Activated CD4-positive, alpha-beta T cell treated with anti-CD3 and anti-CD28 coated beads, Interleukin-2, amount 50 U/mL, for 48 hours (primary cell): ENCODE measurements at places on chromosomes 16 and 17.

DNA sequence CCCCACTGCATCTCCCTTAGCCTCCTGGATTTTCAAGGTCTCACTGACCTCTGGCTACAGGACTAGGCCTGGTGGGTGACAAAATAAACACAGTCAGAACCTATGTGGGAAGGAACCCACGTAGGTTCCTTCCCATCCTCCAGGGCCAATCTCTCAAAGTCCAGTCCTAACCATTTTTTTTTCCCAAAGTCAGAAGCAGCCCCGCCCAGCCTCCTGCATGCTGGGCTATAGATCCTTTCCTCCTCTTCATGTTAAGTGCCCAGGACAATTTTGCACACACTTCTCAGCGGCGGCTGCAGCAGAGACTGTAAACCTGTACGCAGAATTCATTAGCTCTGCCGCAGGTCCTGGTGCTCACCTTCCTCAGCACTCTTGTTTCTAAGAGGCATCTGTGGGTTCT, 285.8 kb downstream of the NPIPA8 start:
- no peak for DNase-seq

DNA sequence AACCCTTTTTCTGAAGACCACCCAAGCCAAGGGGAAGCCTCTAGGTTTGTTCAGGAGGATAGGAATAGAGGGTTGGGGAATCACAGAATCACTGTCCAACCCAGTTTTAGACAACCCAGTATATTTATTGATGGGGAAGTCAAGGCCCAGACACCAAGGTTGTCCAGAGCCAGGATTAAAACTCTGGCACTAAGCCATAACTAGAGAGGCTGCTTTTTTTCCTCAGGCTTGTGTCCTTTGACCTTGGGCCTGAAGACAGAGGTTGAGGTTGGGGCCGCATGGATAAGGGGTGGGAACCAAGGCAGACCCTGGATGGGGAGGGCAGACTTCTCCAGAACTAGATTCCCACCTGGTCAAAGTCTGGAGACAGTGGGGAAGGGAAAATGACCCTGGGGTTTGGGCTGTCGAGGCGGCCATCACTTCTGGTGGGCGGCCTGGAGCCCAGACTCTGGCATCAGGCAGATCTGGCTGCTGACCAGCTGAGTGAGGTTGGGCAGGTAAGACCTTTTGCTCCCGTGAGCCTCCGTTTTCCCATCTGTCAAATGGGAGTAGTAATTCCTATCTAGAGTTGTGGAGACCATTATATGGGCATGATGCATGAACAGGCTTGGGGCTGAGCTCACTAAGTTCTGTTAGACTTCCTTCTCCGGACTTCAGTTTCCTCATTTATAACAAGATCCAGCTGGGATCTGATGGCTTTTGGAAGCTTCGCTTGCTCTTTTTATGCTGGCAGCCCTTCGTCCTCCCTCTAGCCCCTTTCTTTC, 17.9 kb downstream of the IGFBP4 start:
- no peak for DNase-seq

DNA sequence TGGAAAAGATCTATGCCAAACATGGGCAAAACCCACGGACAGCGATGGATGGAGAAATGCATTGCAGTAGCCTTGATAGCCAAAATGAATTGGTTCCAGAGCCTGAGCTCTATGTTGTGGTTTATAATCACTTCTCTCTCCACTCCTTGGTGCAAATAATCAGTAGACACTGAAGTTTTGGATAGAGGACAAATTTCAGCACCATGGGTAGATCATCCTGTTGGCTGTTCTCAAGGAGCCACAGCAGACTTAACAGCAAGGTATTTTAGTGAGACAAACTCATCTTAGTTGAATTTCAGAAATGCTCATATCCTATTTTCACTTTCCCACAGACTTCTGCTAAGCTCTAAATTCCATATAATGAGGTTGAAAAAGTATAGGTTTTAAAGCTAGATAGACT, 88.3 kb upstream of the CCL1 start:
- no peak for DNase-seq

- DNase-seq = no peak
Observed at GRCh38 chr17:44081681-44082080, 11.1 kb downstream of the G6PC3 start.

- no peak for DNase-seq
Observed at GRCh38 chr17:42529061-42529460, 7.0 kb upstream of the NAGLU start.

- no peak for DNase-seq
Observed at GRCh38 chr17:48173191-48173984, 65.8 kb downstream of the SNX11 start.

GRCh38 chr17:17376362-17376761, 73.2 kb downstream of the NT5M start:
- no peak for DNase-seq

DNA sequence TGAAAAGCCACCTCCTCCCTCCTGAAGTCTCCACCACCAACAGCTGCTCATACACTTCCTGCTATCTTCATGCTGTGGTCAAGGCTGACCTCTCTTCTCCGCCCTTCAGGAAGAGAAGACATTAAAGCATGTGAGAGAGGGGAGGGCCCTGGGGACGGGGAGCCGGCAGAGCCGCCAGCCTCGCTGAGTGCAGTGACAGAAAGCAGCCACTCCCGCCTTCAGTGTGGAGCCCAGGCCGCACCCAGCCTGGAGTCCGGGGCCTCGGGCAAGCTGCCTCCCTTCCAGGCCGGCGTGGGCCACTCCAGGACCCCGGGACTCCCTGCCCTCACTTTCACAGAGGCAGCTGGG, 94.7 kb upstream of the TNRC6C start:
- no peak for DNase-seq

- DNase-seq = no peak
Observed at GRCh38 chr17:73286863-73287296, 24.9 kb downstream of the CDC42EP4 start.

DNA sequence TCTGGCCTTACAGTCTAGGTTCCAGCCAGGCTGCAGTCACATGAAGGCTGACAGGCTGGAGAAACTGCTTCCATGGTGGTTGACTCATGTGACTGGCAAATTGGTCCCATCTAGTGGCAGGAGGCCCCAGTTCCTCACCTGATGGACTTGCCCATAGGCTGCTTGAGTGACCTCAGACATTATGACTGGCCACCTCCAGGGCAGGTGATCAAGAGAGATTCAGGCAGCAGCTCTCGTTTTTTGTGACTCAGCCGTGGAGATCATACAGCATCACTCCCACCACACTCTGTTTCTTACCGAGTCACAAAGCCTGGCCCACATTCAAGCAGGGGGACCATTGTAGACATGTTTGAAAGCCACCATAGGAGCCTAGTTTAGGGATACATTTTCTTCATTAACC, 34.5 kb downstream of the SIAH1 start:
- DNase-seq = peak; percentile 5

- DNase-seq = no peak
Observed at GRCh38 chr17:19304209-19304608, 58.3 kb downstream of the B9D1 start.
